Retina (tissue), 1 donor: ENCODE measurements at places on chromosomes 3 and 15.

DNA sequence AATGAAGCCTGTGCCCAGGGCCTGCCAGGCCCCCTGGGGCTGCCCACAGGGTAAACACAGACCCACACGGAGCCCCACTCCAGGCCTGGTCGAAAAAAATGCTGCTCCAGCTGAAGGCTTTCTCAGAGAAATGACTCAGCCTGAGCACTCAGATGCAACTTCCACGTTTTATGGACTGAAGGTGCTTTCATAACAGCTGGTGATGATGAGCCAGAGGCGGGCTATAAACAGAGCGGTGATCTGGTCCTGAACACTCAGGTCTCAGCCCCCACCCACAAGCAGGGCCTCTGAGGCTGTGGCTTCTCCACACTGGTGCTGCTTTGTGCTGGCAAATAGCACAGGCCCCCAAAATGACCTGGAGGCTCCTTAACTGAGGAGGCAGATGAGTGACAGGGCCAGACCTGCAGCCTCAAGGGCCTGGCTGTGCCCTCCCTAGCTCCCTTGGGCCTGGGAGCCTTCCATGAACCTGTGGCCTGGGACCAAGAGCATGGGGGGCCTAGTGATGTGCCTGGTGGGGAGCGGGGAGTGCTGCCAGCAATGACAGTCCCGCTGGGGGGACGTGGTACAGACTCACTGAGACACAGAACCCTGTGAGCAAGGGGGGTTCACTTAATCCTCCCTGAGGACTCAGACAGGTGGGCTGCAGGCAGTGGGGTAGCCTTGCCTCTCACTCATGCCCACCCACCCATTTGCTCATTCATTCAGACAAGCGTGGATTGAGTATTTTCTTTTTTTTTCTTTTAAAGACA, 23.0 kb upstream of the FURIN start:
- no peak for DNase-seq

GRCh38 chr3:103002425-103003176, 567.8 kb downstream of the ZPLD1 start:
- no peak for DNase-seq

- no peak for DNase-seq
These were observed 187.2 kb downstream of the RORA start for GRCh38 chr15:61041886-61042285.

DNA sequence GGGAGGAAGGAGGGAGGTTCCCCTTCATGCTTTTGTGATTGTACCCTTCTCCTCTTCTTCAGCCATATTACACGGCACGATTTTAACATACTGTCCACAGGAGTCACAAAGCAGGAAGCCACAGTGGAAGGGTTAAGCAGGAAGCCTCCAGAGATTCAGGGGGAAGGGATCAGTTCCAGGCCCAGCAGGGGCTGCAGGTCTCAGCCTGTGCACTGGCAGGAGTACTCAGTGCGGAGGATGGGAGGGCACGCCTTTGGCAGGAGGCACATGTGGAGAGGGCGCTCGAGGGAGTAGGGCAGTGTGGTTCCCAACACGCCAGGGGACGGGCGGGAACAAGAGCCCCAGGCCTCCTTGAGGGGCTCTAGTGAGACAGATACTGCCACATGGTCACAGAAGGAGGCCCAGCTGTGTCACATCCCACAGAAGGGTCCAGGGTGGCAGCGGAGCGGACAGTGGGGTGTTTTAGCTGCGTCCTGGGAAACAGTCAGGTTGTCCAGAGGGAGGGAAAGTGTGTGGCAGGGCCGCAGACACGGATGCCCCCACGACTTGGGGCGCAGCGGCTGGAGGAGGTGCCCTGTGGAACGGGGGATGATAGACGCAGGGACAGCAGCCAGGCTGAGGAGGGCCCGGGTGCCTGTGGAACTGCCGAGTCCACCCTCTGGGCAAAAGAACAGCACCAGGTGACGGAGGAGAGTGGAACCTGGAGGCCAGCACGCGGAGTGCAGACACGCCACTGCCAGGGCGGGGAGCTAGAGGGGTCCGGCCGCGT, 77.5 kb downstream of the CHSY1 start:
- peak; percentile 10 for DNase-seq

- peak; percentile 65 for DNase-seq
These were observed 13.2 kb upstream of the TMEM212 start for GRCh38 chr3:171829841-171830517.

- DNase-seq: no peak
These were observed 48.7 kb upstream of the TSC22D2 start for GRCh38 chr3:150359381-150359780.

DNA sequence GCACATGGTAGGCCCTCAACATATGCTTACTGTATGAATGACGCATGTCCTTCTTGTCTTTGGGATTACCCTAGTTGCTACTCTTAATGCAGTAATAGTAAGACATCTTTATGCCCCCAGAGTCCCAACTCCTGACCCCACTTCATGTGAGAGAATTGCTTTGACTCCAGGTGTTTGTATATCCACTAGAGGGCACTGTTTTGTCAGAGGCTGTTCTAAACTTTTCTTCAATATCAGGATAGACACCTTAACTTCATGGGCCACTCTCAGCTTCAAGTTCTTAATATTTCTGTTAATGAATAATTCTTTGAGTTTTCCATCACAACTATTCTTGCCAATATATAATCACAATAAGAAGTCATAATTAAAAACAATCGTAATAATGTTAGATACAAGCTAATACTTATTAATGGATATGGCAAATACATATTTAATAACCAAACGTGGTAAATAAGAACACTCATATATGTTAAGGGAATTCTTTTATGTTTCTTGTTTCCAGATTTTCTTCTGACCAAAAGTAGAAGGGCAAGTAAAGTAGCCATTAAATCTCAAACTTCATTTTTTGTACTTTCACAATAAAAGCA, 337.2 kb upstream of the DNAJC19 start:
- peak; percentile 22 for DNase-seq

DNA sequence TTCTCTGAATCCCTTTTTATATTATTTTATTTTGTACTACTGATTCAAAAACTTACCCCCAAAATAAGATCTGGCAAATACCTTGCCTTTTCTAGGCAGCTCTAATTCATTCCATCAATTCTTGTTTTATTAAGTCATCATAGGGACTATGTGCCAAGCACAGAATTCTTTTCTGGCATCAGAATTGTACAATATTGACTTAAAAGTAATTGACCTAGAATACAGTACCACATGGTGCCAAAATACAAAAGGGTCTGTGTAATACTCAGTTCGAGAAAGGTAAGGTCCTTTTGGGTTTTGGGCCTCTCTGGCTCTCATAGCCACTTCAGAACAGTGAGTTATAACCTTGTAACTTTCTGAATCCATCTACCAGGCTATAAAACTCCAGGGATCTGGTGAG, 46.2 kb downstream of the KBTBD8 start:
- DNase-seq: no peak

DNA sequence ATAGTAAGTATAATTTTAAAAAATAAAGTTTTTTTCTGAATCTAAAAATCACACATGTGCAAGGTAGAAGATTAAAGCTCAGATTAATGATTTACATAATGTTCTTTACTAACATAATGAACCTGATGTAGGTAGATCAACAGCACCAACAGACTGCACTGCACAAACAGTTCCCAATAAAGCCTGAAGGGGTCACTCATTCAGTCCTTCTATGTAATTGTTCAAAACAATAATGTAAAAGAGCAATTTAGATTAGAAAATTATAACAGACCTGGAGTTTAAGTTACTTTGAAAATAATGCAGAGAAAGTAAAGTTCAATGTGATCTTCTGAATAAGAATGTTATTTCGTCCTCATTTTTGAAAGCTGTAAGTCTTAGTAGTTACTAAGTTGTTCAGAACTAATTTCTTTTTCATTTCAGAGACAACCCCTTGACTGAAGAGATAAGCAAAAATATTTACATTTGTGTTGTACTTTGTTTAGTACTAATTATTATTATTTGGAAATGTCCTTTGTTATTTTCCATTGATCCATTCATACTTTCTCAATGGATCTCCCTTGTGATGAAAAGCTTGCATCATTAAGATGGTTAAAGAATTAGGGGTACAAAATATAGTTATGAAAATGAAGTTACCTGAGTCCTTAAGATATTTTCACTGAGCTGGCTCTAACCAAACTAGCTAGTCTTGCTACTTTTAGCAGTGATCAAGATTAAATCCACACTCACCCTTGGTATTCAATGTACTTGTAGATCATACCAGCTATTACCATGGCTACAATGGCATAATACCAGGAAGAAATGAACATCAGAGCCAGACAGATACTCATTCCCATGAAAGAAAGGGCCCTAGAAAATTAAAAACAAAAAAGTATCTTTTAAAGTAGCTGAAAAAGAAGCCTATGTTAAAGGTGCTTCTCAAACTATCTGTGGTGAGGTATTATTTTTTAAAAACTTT, 16.8 kb downstream of the EMC4 start:
- DNase-seq: no peak

DNA sequence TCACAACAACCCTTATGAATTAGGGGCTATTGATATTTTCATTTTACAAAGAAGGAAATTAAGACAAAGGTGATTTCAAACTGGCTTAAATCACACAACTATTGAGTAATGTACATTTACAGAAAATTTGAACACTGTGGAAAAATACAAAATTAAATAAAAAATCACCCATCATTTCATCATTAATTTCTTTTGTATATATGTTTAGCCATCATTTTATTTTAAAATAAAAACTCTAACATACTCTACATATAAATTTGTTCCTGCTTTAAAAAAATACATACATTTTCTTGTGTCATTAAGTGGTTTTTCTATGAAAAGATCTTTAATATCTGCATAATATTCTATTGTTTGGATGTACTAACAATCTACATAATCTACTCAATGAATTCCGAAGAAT, 20.2 kb downstream of the CLDN11 start:
- DNase-seq: no peak

GRCh38 chr3:83765956-83766355, 1192.8 kb upstream of the CADM2 start:
- no peak for DNase-seq

DNA sequence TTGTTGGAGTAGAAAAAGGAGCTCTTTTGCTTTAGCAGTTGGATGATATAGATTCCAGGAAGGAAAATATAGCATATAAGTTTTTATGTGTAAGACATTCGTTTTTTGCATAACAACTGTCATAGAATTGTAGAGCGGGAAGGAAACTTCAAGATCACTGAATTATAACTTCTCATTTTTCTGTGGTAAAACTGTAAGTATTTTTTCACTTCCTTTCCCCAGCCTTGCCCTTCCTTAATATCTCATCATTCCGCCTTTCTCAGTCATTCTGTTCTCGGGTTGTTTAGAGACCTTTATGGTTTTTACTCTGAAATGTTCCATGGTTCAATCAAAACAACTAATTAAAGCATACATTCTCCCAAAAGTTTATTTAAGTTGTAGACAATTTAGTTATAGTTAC, 1.1 kb downstream of the EAF2 start:
- no peak for DNase-seq

DNA sequence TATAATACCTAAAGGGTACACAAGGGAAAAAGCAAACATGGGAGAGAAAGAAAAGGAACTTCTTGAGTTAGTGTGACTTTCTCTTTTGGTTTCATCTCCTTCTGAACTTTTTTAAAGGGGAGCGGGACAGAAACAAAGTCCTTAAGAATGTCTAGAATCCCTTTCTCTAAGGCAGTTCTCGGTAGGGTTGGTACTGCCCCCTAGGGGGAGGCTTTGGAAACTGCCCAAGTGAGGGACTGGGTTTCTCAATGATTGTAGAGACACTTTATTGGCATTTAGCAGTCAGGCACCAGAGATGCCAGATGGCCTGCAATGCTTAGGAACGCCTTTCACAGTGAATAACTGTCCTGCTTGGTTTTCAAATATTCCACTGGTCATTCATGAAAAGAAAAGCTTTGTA, 172.7 kb downstream of the WDR72 start:
- DNase-seq: peak; percentile 49

DNA sequence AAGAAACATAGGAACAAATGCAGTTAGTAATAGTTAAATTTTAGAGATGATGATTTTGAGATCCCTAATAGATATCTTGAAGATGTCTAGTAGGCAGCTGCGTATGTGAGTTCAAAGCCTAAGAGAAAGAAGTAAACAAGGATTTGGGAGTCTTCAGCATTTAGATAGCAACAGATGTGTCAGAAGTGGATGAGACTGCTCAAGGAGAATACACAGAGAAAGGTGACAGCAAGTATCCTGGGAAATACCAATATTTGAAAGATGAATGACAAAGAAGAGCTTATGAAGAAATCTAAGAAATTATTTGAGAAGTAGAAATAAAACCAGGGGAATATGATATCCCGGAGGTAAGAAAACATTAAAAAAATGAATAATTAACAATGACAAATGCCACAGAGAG, 130.9 kb downstream of the PCCB start:
- DNase-seq: no peak

DNA sequence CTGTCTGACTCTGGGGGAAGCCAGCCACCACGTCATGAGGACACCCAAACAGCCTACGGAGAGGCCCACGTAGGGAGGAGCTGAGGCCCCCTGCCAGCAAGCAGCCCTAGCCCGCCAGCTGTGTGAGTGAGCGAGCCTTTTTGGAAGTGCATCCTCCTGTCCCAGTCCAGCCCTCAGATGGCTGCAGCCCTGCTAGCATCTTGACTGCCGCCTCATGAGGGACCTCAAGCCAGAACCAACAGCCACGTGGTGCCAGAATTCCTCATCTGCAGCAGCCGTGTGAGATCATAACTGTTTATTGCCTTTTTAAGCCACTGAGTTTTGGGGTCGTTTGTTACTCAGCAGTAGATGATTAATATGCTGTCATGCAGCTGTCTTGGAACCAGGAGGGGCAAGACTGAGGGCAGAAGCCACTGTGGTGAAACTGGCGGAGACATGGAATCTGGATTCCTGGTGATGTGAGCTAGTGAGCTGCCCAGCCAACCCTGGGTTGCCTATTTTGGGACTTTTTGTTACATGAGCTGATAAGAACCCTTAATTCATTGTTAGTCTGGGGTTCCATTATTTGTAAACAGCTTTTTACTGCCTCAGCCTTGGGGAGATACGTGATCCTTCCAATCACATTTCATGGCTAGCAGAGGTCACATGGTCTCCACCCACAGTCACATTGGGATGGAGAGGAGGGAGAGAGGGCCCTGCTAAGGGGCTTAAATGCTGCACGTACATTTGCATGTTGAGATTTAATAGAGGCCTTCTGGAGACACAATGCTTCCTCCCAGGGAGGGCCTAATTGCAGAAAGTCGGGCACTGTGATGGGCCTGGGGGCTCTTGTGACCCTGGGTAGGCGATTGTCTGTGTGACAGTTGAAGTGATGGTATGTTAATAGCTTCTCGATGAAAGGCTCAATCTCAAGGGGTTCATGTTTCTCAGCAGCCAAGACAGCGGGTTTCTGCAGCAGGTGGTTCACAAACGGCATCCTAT, 73.8 kb downstream of the RPLP1 start:
- peak; percentile 77 for DNase-seq

GRCh38 chr3:108022256-108023150, 68.3 kb downstream of the CD47 start:
- DNase-seq: no peak

GRCh38 chr3:166307756-166308350, 470.6 kb upstream of the BCHE start:
- DNase-seq: no peak

GRCh38 chr3:168116279-168116678, 20.6 kb upstream of the GOLIM4 start:
- DNase-seq: no peak

DNA sequence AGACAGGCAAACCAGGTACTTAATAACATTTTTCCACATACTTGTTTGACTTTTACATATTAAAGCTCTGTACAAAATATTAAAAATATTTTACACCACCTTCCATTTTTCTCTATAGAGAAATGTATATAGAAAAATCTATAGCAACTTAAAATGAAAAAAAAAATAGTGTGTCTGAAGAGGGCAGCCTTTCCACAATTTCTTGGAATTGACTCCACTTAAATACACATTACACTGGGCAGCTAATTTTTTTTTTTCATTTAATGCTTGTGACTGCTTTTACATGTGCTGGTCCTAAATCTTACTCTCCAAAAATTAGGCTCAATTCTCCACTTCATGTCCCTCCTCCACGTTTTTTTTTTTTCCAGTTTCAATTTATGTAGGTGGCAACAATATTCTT, 427.0 kb upstream of the RBMS3 start:
- DNase-seq: no peak
